Ovary (tissue), 10 donors: ENCODE measurements at places on chromosomes 4 and X. TPM values are rescaled to one million over a fixed set of nuclear protein-coding genes. Genes with fewer than 3 reads are reported as not detected.

DNA sequence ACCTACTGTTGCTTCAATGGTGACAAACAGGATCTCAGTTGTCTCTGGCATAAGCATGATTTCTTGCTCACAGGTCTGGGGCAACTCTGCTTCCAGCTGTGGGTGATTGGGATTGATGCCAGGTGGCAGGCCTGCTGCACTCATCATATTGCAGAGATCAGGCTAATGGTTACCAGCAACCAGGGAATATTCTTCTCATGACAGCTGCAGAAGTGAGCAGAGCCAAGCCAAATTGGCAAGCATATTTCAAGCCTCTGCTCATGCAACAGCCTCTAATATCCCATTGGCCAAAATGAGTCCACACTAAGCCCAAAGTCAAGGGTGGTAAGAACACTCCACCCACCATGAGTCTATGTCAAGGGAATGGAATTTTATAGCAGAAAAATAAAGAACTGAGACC is 26.7 kb upstream of the TBC1D19 start:
- no peak for DNase-seq

USP17L11 gene
- polyA plus RNA-seq: not detected

- no peak for DNase-seq
Observed at GRCh38 chrX:68699960-68700746, 52.7 kb downstream of the STARD8 start.

FRG2 gene
- polyA plus RNA-seq: not detected

GRCh38 chr4:38056011-38056685 is 96.0 kb downstream of the PTTG2 start:
- no peak for DNase-seq

GRCh38 chr4:102623622-102624021 is 122.5 kb downstream of the NFKB1 start:
- DNase-seq: no peak

DNA sequence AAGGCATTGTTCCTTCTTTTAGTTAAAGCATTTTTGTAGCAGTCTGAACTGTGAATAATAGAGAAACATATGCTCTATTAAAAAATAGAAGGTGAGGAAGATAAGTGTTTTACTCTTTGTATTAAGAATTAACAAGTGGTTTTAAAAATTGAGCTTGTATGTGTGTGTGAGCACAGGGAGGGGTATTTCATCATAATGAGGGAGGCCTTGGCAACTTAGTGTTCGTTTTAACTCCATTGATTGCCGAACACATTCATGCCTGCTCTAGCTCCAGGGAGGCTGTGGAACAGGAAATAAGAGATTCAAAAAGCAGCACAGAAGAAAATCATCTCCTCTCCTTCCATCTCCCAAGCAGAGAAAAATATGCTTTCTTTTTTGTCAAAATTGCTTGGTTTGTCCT is 14.8 kb downstream of the SHROOM3 start:
- DNase-seq: no peak

DNA sequence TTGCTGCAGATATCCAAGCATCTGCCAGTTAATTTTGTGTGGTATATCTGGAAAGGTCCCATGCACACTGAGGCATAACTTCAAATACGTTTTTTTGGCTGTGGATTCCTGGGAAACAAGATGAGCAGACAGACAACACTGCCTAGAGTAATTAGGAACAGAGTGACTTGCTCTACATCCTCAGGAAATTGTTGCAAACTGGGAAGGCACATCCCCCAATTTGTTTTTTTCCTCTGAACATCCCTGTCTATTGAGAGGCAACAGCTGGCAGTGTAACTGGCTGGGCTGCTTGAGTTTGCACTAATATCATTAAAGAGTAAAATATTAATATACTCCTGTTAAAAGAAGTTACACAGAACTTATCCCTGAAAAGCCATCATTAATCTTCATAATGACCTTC is 207.7 kb upstream of the SLIT2 start:
- no peak for DNase-seq

DNA sequence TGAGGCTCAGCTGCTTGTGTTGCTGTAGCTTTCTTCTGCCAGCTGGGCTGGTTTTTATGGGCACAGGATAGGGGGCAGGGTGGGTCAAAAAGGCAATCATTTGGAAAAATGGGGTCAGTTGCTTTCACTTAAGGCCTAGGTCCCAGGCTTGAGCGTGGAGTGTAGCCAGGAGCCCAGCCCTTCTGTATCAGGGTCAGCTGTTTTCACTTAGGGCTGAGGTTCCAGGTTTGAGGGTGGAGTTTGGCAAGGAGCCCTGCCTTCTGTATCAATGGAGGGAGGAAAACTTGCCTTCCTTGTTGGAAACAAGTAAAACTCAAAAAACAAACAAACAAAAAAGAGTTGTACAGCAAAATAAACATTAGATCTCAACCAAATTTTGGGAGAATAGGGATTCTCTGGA is 37.0 kb upstream of the UGT8 start:
- no peak for DNase-seq

SLC49A3 gene
- polyA plus RNA-seq: 1.8 TPM
